ENCODE measurements at places on chromosomes 12 and 14.

- DNase-seq, result no peak
Measured at GRCh38 chr12:115823635-115824034, 453.9 kb downstream of the MED13L start.

GRCh38 chr14:52824462-52824861 is 33.1 kb upstream of the GNPNAT1 start:
- no peak for DNase-seq

DNA sequence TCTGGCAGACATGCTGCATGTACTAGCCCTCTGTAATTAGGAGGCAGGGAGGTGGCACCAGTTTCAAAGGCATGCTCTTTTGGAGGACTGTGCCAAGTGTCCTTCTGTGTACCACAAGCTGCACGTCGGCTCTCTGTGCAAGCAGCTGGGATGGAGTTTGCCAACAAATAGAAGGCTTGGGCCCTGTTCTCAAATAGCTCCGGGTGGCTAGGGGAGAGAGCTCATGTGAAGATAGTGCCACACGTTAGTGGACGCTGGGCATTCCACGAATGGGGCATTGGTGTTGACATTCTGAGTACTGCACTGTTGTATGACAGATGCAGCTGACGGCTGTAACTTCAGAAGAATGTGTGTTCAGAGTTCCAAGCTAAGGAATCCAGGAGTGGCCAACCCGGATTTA is 4.4 kb downstream of the AACS start:
- DNase-seq, result no peak

GRCh38 chr12:82627799-82628198 is 58.9 kb upstream of the TMTC2 start:
- DNase-seq, result no peak

DNA sequence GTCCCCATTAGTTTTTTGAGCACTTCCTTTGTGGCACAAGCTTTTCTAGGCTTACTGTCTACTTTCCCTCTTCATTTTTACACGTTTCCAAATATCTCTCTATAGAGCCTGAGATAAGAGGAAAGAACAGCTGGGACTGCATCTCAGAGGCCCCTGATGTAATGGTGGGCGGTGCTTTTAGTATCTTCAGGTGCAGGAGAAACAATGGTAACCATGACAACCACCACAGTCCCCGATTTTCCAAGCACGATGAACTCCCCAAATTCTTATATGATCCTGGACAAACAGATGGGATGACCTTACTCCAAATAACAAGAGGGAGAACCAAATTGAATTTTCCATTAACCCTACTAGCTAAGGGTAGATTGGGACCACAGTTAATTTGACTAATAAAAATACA is 103.3 kb downstream of the AEBP2 start:
- DNase-seq, result no peak

GRCh38 chr12:94206886-94207285 is 58.5 kb downstream of the PLXNC1 start:
- no peak for DNase-seq

- DNase-seq, result no peak
Measured at GRCh38 chr12:114327765-114328164, 78.2 kb downstream of the TBX5 start.

DNA sequence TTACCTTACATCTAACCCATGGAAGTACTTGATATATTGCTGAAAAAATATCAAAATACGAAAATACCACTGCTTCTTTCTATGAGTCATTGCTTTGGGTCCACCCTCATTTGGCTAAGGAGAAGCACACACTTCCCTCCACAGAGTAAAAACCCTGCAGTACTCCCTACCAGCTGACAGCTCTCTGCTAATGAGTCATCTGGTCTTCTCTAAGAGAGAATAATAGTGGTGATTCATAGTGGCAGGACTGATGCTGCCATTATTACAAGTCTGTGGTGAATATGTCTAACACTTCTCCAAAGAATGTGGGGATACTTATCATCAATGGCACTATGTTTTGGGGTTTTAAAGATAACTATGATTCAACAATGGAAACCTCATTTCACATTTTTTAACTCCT is 90.7 kb downstream of the PPFIA2 start:
- no peak for DNase-seq
